ENCODE measurements at places on chromosomes 11 and 22.

GRCh38 chr11:11916981-11917399 is 75.2 kb downstream of the USP47 start:
- no peak for DNase-seq

GRCh38 chr11:47306484-47306844 is 36.5 kb downstream of the MADD start:
- DNase-seq = no peak

GRCh38 chr22:35177811-35178210 is 79.5 kb upstream of the HMGXB4 start:
- DNase-seq = no peak

DNA sequence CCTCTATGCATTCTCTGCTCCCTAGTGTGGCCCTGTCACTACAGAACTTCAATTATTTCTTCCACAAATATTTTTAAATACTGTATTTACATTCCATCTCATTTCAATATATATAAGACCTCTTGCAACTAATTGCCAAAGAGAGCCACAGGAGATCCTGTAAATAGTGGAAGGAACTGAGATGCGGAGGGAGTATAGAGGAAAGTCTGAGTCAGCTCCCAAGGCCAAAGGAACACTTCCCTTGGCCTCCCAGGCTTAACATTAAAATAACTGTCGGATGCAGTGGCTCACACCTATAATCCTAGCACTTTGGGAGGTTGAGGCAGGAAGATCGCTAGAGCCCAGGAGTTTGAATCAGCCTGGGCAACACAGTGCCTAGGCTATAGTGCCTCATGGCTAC is 31.2 kb downstream of the RBFOX2 start:
- no peak for DNase-seq

- DNase-seq = no peak
Observed at GRCh38 chr22:42188808-42189447, 58.3 kb upstream of the CYP2D6 start.

DNA sequence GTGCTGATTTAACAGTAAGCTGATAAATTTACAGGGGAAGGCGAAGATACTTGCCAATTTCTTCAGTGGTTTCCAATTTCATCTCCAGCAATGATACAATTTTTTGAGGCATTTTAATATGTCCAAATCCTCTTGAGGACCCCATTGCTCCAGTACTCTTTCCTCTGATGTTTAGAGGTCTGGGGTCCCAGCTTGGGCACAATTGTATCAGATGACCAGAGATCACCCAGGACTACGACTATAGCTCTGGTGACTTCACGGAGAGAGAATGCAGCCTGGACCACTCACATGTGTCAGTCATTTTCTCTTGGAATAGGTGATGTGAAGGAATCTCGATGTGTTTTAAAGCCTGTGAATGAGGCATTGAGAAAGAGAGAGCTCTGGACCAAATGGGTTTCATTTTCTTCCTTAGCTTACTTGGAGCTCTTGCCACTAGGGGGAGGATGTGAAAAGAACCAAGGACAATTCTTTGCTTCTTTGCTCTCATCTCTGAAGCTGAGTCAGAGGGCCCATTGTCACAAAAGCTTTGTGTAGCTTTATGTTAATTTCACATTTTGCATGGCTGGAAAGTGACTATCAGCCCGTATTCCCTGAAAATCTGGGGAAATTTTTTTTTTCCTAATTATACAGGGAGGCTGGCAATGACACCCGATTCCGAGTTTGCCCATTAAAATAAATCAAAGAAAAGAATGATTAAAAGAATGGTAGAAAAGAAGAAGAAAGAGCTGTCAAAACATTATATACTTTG is 6.7 kb upstream of the CCDC90B start:
- no peak for DNase-seq

DNA sequence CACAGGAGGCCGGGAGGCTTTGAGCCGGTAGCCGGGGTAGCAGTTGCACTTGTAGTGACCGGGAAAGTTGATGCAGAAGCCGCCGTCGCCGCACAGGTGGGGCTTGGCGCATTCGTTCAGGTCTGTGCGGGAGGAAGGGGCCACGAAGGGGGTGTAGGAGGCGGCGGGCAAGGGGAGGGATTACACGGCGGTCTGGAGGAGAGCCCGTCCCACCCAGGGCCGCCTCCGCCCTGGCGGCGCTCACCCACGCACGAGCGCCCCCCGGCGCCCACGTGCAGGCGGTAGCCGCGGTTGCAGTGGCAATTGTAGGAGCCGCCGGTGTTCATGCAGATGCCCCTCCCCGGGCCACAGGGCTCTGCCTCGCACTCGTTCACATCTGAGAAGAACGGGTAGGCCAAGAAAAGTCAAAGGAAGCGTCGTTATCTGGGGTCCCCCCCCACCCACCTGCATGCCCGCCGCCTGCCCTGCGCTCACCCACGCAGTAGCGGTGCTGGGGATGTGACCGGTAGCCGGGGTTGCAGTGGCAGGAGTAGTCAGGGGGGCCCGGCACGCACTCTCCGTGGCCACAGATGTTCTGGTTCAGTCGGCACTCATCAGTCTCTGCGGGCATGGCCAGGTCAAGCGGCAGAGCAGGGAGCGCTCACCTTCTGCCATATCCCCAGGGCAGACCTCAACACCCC is 10.6 kb downstream of the LTBP3 start:
- DNase-seq = no peak

DNA sequence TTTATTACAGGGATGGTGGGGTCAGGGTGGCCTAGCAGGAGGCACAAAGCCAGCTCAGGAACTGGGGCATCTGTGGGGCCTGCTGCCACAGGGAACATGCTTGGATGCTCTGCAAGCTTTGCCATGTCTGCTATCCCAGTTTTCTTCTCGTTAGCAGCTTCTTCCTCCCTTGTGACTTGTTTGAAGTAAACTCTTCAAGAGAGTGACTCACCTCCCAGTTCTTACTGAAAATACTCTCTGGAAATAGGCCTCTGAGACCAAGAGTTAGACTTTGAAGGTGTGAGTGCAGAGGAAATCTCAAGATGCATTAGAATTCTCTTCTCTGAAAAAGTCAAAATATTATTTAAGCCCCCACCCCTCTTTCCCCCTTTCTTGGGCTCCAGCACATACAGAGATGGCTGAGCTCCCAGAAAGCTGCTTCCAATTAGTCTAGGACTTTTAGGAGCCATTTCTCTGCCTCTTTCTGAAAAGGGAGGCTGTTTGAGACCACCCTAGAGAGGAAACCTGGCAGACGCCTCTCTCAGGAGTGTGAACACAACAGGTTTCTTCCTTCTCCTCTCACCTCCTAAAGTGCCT is 15.1 kb downstream of the CWC15 start:
- DNase-seq = no peak

DNA sequence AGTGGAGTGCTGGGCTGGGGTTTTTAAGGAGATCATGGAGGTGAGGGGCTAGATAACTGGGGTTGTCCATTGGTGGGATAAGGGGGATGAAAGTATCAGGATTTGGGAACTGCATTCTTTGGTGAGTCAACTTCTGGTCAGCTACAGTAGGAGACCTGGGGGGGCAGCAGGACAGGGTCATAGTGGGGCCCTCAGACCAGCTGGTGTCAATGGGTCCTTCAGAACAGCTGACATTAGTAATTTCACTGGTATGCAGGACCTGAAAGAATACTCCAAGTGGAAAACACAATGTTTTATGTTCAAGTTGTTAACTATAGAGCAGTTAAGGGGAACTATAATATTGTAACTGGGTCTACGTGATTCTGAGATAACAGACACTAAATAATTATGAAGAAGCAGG is 2.8 kb upstream of the TTC12 start:
- DNase-seq = no peak

- no peak for DNase-seq
Observed at GRCh38 chr11:68528630-68529029, 68.1 kb downstream of the PPP6R3 start.

GRCh38 chr11:73856031-73856567 is 20.5 kb downstream of the COA4 start:
- DNase-seq = no peak

GRCh38 chr22:28911304-28911690 is 27.9 kb downstream of the ZNRF3 start:
- DNase-seq = no peak

DNA sequence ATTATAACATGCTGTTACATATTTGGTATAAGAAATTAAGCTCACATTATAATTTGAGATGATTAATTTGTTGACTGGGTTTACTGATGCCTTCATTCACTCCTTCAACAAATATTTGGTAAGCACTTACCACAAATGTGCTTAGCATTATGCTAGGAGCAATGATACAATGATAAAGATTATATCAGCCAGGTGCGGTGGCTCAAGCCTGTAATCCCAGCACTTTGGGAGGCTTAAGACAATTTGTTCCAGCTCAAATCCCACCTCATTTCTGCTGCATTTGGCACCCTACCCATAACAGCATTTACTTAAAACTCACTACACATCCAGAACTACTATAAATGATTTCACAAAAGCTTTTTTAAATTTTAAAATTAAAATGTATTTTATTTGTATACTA is 1263.6 kb upstream of the RAG2 start:
- DNase-seq = no peak

- no peak for DNase-seq
Observed at GRCh38 chr11:22510741-22511140, 114.9 kb downstream of the FANCF start.

GRCh38 chr11:2909133-2909902 is 19.9 kb downstream of the PHLDA2 start:
- DNase-seq = no peak

GRCh38 chr22:27836181-27836580 is 34.6 kb upstream of the MN1 start:
- no peak for DNase-seq

GRCh38 chr11:75945446-75945845 is 130.4 kb downstream of the UVRAG start:
- DNase-seq = no peak

GRCh38 chr11:133163463-133164419 is 368.6 kb downstream of the OPCML start:
- DNase-seq = no peak

GRCh38 chr22:44102856-44103255 is 77.9 kb upstream of the PARVG start:
- no peak for DNase-seq

DNA sequence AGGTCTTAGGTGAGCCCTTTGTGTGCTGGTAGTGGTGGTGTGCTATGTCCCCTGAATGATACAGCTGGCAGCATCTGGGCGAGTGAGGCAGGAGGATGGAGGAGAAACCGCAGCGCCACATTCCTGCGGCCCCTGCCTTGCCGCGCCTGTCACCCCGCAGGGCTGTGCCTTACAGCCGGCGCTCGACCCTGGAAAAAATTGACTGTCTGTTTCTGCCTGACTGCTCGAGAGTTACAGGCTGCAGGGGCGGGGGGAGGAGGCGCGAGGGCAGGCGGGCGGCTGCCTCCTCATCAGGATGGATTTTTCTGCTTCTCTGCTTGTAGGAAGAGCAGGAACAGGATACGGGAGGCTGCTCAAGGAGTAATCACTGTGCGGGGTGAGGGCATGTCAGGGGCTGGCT is 443.4 kb downstream of the MIAT start:
- no peak for DNase-seq

DNA sequence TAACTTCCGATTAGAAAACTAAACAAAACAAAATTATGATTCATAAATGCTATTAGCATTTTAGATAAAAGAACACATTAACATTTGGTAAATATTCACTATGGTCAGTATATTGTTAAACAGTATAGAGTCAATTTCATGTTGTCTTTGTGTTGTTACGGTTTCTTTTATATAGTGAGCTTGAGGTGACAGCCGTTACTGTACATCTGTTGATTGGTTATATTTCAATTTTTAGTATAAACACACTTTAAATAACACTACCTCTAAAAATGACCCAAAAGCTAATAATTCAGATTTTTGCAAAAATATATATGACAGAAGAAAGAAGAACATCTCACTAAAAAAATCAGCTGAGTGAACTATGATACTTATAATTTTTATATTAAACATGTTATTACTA is 249.0 kb upstream of the LUZP2 start:
- DNase-seq = no peak

DNA sequence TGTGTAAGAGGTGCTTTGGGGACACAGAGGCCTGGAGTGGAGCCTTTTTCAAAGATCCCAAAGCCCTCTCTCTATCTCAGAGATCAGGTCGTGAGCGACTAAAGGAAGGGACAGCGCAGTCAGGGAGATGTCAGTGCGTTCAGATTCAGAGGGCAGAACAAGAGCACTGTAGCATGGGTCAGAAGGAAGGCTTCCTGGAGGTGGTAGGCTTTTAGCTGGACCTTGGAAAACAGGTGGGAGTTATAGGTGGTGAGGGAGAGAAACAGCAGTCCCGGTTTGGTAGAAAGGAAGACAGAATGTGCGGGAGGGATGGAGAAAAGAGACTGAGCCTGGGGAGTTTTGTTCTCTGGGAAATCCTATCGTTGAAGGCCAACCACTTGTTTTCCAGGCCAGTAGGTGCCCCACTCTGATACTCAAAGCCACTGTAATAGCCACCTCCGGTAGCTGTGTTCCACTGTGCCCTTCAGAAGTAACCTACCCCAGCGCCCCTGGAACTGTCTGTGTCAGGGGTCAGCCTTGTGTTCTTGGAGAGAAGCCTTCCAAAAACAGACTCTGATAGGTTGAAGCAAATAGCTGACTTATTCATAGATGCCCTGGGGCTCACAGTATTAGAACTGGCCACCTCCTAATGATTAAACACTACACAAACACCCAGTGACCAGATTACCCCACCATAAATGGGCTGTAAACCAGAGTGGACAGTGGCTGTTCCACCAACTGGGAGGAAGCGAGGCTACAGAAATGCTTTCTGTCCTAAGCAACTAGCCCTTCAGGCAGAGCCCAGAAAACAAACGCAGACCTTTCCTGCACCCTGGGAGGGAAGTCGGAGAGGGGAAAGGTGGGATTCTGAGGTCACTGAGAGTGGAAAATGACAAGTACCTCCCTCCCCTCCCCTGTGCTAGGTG is 157.7 kb downstream of the DBX1 start:
- DNase-seq = no peak

GRCh38 chr11:67281552-67282150 is 7.5 kb upstream of the ANKRD13D start:
- no peak for DNase-seq

DNA sequence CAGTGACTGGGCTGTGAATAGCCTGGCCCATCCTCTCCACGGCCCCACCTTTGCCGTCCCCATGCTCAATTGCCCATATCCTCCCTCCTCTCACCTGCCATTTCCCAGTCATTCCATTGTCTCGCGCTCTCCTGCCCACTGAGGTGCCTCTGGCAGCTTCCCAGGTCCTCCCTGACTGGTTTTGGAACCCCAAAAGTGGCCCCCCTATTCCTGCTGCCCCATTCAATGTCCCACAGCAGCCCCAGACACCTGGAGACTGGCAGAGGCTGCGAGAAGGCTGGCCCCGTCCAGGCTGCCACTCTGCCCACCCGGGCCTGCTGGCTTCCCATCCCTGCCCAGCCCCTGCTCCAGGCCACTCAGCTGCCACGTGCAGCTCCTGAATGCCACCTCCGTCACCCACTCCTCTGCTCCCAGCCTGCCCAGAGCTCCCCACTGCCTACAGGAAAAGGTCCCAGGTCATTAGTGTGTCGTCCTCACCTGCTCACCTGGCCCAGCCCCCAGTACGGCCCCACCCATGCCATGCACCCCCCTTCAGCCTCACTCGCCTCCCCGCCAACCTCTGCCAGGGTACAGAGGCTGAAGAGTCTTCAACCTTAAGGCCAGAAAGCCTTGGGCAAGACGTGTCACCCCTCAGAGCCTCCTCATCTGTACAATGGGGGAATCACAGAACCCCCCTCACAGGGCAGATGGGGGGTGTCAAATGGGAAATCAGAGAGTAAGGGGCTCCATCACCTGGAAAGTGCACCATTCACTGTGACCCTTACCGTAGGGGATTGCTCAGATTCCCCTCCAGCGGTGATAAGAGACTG is 37.5 kb downstream of the KCNJ4 start:
- DNase-seq = no peak
